ENCODE measurements at places on chromosomes 12 and 14.

DNA sequence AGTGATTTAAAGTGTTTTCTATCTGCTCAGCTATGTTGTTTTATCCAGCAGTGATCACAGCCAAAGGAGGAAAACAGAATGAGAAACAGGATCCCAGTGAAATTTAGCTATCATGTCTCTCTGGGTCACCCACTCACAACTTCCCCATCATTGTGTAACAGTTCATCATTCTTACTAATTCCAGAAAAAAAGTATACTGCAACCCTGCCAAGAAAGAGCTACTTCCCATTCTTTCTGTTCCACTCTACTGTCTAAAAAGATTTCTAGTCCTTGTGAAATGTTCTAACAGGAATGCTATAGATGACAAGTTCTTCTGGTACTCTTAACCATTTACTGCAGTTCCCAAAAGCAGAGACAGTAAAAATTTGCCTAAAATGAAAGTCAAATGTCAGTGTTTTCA is 39.2 kb upstream of the CD163 start:
- peak; percentile 4 for DNase-seq

DNA sequence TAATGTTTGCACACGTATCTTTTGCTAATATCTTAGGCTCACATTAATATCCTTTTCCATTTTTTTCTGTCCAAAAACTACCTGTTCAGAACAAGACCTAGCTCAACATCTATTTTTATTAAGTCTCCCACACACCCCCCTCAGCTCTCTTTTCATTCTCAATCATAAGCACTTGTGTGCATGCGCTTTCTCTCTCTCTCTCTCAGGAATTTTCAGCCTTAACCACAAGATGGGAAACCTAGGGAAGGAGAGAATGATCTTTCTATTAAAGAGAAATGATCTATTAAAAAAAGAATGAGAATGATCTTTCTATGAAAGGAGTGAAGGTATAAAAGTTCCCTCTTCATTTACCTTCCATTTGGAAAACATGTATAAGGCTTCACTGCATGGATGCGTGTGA is 39.7 kb upstream of the AP4S1 start:
- no peak for DNase-seq

GRCh38 chr12:106046947-106047346 is 91.8 kb downstream of the NUAK1 start:
- no peak for DNase-seq

- no peak for DNase-seq
Measured at GRCh38 chr12:837548-837947, 85.2 kb downstream of the WNK1 start.

GRCh38 chr14:105346876-105347586 is 32.5 kb downstream of the PACS2 start:
- no peak for DNase-seq

GRCh38 chr12:121738340-121738858 is 25.8 kb downstream of the TMEM120B start:
- no peak for DNase-seq
